ENCODE measurements at places on chromosomes 11 and 22.

GRCh38 chr11:110454609-110455008 is 24.9 kb downstream of the FDX1 start:
- DNase-seq: no peak

DNA sequence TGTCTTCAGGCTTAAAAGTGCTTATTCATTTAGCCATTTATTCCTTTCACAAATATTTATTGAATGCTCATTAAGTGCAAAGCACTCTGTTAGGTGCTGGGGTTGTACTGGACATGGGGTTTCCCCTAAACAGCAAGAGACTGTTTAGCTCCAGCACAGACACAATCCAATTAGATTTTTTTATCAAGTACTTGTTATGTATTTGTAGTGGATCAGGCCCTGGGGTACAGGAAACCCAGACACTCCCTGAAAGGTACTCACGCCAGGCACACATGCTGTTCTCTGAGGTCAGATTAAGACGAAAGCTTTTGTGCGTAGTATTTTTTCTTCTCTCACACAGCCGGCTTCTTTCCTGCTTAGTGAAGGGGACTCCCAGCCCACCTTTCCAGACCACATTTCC is 218.1 kb upstream of the PLET1 start:
- DNase-seq: no peak

DNA sequence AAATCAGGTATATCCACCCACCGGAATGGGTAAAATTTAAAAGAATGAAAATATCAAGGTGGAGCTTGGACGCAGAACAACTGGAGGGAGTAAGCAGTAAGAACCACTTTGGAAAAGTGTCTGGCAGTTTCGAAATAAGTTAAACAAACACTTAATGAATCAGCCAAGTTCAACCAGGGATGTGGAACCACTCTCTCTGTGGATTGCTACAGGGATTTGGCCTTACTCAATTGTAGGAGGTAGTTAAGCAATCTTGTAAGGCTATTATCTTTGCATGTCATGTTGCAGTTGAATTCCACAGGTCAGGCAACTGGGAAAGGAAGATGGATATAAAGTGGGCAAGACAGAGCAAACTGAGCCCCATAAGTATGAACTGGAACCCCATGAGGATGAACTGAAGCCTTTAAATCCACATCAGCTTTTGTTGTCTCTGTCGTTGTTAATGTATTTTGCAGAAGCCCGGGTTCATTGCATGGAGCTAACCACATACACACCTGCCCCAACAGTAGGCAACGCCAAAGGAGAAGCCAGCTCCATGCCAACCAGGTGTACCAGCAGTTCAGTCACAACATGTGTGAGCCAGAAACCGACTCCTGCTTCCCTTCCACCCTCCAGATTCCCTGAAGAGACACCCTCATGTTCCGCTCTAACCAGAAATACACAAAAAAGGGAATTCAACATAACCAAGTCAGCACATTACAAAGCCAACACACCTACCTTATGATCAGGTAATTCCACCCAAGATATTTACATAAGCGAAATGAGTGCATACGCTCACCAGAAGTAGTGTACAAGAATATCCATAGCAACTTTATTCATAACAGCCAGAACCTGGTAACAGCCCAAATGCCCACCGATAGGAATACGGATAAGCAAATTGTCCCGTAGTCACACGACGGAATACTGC is 8.0 kb upstream of the SLC43A3 start:
- DNase-seq: no peak

GRCh38 chr11:111148953-111149352 is 96.6 kb upstream of the POU2AF2 start:
- DNase-seq: no peak

- peak; percentile 26 for DNase-seq
These were observed 857 bp downstream of the ARCN1 start for GRCh38 chr11:118572981-118573550.

- DNase-seq: no peak
These were observed 536.9 kb downstream of the TBC1D22A start for GRCh38 chr22:47299211-47299862.

- no peak for DNase-seq
These were observed 334.5 kb downstream of the C11orf87 start for GRCh38 chr11:109756521-109756920.
